Gastroesophageal sphincter (tissue), 4 donors: ENCODE measurements at places on chromosomes 5 and 9. TPM values are rescaled to one million over a fixed set of nuclear protein-coding genes. Genes with fewer than 3 reads are reported as not detected.

- no peak for ATAC-seq
Observed at GRCh38 chr5:83099445-83099844, 22.1 kb downstream of the XRCC4 start.

DNA sequence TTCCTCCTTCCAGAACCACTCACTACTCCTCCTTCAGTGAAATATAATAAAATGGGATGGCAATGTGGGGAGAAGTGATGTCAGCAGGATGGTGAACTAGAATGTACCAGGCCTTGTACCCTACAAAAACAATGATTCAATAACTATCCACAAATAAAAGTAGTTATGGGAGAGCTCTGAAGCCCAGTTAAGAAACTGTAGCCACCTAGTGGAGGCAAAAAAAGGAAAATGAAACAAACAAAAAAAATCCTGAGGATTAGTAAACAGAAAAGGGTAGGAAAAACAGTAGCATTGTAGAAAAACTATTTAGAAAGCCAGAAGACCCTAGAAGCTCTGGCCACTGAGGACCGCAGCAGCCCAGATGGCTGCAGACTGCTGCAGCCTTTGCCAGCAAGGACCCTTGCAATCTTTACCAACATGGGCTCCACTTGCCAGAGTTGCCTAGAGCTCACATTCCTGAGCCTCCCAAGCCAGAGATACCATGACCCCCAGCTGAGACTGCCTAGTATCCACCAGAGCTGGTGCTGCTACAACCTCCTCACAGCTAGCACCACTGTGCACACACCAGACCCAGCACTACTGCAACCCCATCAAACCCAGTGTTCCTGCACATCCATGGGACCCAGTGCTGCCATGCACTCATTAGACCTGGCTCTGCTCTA is 259.7 kb upstream of the MSX2 start:
- ATAC-seq, result no peak

- ATAC-seq, result no peak
Observed at GRCh38 chr5:56852228-56853000, 37.1 kb downstream of the MAP3K1 start.

GRCh38 chr9:110626101-110626829 is 42.3 kb upstream of the MUSK start:
- ATAC-seq, result peak; percentile 31

DNA sequence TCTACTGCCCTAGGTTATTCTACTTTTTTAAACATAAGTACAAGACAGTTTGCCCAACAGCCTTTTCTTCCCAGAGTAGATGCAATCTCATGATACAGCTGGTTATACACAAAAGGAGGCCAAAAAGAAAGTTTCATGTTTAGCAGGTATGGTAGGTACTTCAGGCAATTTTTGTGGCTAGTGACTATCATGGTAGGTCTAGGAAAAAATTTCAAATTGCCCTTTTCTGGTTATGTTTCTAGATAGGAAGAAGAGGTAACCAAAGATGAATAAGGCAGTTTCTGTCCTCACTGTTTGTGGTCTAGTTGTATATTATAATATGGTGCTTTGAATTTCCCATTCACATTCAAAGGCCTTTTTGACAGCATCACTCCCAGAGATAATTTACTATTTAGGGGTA is 19.7 kb downstream of the MEGF9 start:
- ATAC-seq, result no peak

DNA sequence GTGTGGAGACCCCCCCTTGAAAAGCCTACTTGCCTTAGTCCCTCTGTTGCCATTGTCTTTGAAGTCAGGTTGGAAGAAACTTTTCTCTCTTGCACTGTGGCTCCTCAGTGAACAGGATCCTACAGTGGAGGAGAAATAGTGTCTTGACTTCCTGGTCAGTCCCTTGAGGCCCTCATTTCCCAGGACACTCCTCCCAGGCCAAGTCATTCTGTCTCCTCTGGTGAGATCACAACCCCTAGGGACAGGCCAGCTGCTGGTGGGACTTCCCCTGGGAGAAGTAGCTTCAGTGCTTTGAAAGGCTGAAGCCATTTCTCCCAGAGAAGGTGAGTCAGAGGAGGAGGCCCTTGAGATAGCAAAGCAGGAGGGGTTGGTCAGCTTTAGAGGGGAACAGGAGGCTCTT is 10.1 kb upstream of the GRIA1 start:
- no peak for ATAC-seq

GRCh38 chr5:19519448-19519847 is 468.6 kb downstream of the CDH18 start:
- no peak for ATAC-seq

DNA sequence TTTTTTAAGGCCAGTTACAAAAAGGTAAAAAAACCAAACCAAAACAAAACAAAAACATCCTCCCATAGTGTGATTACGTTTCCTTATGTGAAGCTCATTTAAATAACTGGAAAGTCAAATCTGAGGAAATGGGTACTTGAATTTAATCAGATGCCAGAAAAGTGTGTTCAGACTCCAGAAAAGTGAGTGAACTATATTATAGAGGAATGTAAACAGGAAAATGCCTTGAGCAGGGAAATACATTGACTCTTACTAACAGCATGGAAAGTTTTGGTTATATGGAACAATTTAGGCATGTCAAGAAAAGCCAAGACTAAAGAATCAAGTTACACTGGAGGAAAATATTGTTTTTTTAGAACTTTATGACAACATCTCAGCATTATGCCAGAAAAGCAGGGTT is 37.8 kb upstream of the RNF20 start:
- ATAC-seq, result no peak

DNA sequence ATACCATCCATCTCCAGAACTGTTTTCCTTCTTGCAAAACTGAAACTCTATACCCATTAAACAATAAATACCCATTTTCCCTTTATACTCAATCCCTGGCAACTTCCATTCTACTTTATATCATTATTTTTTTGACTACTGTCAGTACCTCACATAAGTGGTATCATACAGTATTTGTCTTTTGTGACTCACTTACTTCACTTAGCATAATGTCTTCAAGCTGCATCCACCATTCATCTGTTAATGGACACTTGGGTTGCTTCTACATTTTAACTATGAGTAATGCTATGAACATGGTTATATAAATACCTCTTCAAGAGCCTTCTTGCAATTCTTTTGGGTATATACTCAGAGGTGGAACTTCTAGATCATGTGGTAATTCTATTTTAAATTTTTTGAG is 11.6 kb upstream of the TYRP1 start:
- no peak for ATAC-seq

DNA sequence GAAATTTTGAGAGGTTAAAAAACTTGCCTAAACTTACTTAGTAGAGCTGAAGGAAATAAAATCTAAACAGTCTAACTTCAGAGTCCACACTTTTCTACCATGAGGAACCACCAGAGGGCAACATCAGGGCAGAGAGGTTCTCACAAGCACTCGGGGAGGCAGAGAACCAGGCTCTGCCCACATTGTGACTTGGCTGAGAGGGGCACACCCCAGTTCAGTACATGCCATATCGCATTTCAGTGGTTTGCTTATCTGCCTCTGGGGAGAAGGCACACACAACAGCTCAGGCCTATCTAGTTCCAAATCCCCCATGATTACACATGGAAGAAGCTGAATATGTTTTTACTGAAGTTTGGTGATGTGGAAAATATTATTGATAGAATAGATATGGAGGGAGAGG is 49.2 kb downstream of the EQTN start:
- no peak for ATAC-seq

- ATAC-seq, result no peak
Observed at GRCh38 chr5:59037041-59037440, 454.2 kb downstream of the RAB3C start.

GRCh38 chr9:133262226-133262625 is 12.8 kb downstream of the ABO start:
- ATAC-seq, result no peak

The TAF11L9 gene
- not detected for total RNA-seq

The HSPB3 gene
- 90.6 TPM for total RNA-seq

The GARIN3 gene
- total RNA-seq, result not detected

The WNT8A gene
- not detected for total RNA-seq

The PKD2L2 gene
- not detected for total RNA-seq

The GGTA1 gene
- total RNA-seq, result 22.2 TPM

The CCNJL gene
- 1.9 TPM for total RNA-seq

The TEX48 gene
- not detected for total RNA-seq

The ANKS6 gene
- total RNA-seq, result 17.6 TPM
